ENCODE measurements at places on chromosomes 4 and X.

DNA sequence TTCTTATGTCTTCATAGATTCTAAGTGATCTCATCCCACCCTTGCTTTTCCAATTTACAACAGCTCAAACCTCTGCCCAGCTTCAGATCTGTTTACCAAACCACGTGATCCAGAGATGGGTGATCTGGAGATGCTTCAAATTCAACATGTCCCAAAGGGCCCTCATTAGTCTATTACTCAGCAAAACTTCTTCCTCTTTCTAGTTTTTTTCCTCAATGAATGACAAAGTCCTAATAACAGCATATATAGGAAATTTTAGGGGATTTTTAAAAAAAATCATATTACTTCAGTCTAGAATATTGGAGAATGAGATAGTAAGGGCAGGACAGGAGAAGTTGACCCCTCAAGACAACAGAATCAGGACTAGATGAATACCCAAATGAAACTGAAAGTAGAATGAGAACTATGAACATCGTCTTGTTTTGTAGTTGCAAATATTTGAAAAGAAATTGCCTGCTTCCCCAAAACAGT lies 127.1 kb downstream of the CFAP299 start:
- no peak for DNase-seq

DNA sequence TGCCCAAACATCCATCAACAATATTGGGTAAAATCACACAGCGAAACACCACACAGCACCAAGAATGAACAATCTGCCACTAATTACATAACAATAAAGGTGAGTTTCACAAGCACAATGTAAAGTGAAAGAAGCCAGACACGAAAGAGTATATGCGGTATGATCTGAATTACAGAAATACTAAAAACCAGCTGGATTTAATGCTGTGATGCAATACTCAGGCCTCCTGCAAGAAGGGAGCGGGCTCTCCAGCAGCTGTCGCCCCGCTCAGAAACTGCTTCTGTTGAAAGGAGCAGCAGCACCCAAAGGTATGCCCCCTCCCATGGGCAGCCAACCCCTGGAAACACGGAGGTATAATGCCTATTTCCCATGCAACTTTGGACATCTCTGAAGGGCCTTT lies 77.0 kb downstream of the PAPSS1 start:
- DNase-seq = no peak

- no peak for DNase-seq
Measured at GRCh38 chr4:8517946-8518345, 62.2 kb upstream of the GPR78 start.

DNA sequence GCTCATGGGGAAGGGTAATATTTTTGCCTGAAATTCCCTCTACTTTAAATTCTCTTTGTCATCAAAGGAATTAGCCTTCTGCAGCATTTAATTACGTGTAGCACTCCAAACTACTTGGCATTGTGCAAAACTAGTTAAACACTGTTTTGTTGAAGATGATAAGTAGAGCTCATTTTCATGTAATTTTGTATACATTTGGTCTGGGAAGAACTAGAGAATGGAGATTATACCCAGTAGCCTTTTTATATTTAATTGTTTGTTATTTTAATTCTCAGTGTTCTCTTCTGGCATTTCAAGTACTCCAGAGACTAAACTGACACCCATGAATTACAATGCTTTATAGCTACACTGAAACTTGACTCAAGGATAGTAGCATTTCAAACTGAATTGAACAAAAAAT lies 211.5 kb upstream of the SMIM31 start:
- DNase-seq = no peak

GRCh38 chr4:169079942-169080827 lies 70.1 kb upstream of the CBR4 start:
- DNase-seq = no peak

- no peak for DNase-seq
Measured at GRCh38 chrX:148265829-148266228, 234.6 kb upstream of the AFF2 start.

DNA sequence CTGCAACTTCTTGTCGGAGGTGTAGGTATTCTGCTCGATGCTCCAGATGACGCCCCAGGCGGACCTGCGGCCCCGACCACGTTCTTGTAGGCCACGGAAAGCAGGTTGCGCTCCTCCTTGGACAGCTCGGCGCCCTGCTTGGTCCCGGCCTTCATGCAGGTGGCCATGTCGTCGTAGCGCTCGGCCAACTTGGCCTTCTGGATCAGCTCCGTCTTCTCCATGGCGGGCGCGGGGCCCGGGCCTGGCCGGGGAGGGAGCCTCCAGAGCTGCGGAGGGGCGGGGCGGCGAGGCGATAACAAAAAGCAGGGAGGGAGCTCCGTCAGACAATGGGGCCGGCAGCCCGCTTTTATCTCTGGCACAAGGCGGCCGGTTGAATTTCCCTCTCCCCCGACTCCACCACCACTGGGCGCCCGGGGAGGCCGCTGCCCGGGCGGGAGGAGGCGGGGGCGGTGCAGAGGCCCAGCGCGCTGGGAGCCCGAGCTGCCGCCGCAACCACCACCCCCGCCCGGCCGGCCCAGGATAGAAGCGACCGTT lies 28.3 kb upstream of the DRP2 start:
- no peak for DNase-seq

- DNase-seq = peak; percentile 2
Measured at GRCh38 chrX:46758163-46758955, 559 bp downstream of the SLC9A7 start.

GRCh38 chr4:88005076-88005475 lies 2.4 kb upstream of the PKD2 start:
- DNase-seq = no peak

GRCh38 chr4:183645326-183645725 lies 13.7 kb downstream of the RWDD4 start:
- DNase-seq = no peak

DNA sequence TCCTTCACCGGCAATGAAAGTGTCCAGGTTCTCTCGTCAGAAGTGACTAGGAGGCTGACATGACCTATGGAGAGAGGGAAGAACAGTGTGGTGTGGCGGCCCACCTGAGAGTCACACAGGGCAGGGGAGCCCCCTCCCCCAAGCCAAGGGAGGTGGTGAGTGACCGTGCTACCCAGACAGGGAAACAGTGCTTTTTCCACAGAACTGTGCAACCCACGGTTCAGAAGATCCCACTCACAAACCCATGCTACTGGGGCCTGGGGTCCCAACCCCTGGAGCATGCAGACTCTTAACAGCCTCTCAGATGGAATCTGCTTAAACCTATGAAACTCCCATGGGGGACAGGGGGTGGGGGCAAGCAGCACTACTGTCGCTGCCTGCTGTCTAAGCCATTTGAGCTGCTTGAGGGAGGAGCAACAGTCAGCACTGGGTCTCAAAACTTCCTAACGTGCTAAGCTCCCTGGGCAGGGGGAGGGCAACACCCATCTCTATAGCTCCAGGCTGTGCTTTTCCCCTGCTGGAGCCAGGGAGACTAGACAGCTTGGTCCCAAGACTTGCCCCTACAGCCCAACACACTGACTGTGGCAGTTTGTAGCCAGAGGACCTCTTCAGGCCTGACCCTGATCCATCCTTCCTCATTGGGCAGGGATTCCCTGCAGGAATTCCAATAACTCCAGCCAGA lies 850.4 kb upstream of the AADAT start:
- no peak for DNase-seq

GRCh38 chrX:40539214-40540142 lies 41.3 kb upstream of the ATP6AP2 start:
- peak; percentile 59 for DNase-seq

- no peak for DNase-seq
Measured at GRCh38 chr4:56619816-56620215, 61.3 kb downstream of the HOPX start.

DNA sequence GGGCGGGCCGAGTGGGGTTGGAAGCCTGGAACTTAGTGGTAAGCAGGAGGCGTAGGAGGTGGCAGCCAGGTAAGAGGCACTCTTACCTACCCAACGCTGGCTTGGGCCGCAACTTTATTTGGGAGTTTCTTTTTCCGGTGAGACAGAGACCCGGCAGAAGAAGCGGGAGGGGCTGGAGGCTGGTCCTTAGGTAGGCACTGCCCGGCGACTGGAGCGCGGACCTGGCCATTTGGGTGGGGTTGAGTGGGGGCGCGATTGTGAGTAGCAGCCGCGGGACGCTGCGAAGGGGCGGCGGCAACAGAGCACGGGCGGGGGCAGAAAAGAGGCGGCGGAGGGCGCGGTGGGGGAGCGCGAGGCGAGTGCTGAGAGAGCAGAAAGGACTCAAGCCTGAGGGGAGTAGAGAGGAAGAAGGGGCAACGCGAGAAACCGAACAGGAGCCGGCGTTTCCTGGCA lies 334 bp upstream of the POU4F2 start:
- no peak for DNase-seq

All from T-helper 9 cell (primary cell).